ENCODE measurements at places on chromosomes 3 and 15. TPM values are rescaled to one million over a fixed set of nuclear protein-coding genes. Genes with fewer than 3 reads are reported as not detected.

DNA sequence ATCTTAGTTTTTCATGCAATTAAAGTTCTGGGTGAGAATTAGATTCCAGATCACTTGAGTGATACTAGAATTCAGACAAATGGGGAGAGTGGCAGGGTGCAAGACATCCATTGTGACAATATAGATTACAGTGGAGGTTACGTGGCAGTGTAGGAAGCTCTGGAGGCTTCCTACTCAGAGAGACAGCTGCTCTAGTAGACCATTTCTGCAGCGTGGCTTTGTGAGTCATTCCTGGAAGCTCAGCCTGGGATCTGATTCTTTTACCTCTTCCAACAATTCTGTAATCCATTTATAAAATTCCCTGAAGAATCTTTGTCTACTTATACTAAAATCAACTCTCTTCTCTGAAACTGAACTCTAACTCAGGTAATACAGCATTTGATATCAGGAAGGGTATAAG lies 90.4 kb upstream of the ASB14 start:
- peak; percentile 16 for DNase-seq

- no peak for DNase-seq
Measured at GRCh38 chr3:3589715-3590130, 209.5 kb upstream of the LRRN1 start.

DNA sequence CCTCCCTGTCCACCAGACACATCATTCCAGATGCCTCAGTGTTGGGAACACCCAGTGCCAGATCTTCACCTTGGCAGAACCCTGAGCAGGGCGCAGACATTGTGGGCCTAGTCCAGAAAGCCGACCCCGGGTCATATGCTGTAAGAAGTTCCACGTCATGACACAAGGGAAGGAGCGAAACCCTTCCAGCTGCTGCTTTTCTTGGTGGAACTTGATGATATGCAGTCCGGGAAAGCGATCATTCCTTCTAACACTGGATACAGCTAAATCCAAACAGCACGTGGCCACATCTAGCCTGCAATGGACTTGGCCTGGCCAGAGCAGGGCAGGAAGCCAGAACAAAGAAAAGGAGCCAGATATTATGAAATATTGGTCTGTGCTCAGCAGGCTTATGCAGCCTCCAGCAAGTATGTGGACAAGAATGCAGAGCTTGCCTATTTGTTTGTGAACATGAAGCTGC lies 22.0 kb downstream of the GASK1A start:
- DNase-seq: no peak

KCNMB3 gene
- polyA plus RNA-seq: 0.54 TPM

GRCh38 chr3:160677459-160677881 lies 510 bp downstream of the ARL14 start:
- DNase-seq: no peak

- no peak for DNase-seq
Measured at GRCh38 chr3:32106929-32107362, 526 bp downstream of the GPD1L start.

CFAP92 gene
- 0.57 TPM for polyA plus RNA-seq

- DNase-seq: no peak
Measured at GRCh38 chr3:129087138-129087702, 26.6 kb downstream of the GP9 start.

PRSS50 gene
- polyA plus RNA-seq: 2.0 TPM

DNA sequence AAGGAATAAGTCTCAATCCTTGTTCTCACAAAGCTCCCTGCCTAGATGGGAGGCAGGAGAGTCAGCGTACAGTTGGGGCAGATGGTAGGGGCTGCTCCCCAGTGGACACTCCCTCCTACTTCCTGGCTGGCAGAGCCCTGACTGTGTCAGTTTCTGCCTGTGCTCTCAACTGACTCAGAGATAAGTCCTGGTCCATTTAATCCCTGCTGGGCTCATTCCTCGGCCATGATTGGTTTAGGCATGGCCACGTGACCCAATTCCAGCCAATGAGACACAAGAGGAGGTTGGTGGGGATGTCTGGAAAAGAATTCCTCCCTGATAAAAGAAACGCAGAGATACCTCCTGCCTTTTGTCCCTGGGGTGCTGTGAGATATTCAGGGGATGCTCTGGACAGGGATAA lies 118.1 kb upstream of the SLC6A11 start:
- DNase-seq: peak; percentile 9

DNA sequence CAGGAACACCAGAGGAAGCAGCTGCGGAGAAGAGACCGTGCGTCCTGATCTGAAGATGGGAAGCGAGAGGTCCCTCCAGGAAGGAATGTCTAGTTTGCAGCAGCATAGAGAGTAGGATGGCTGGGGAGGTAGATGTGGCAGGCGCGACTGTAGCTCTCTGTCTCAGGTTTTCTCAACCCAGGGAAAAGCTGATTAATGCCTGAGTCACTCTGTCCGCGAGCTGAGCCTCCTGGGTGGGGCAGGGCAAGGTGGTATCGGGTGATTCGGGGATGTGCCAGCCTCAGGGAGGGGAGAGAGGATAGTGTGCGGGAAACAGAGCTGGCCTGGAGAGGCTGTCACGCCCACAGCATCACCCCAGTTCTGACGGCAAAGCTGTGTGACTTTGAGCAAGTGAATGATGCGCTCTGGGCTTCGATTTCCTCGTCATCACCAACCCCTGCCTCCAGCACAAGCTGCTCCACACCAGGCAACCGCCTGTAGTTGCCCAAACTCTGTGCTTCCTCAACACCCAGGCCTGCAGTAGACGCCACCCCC lies 28.4 kb downstream of the CPN2 start:
- no peak for DNase-seq

GRCh38 chr3:150091626-150092025 lies 120.9 kb upstream of the PFN2 start:
- no peak for DNase-seq

DAZL gene
- not detected for polyA plus RNA-seq

POPDC2 gene
- polyA plus RNA-seq: 68.0 TPM

STIMATE gene
- polyA plus RNA-seq: 7.3 TPM

DNA sequence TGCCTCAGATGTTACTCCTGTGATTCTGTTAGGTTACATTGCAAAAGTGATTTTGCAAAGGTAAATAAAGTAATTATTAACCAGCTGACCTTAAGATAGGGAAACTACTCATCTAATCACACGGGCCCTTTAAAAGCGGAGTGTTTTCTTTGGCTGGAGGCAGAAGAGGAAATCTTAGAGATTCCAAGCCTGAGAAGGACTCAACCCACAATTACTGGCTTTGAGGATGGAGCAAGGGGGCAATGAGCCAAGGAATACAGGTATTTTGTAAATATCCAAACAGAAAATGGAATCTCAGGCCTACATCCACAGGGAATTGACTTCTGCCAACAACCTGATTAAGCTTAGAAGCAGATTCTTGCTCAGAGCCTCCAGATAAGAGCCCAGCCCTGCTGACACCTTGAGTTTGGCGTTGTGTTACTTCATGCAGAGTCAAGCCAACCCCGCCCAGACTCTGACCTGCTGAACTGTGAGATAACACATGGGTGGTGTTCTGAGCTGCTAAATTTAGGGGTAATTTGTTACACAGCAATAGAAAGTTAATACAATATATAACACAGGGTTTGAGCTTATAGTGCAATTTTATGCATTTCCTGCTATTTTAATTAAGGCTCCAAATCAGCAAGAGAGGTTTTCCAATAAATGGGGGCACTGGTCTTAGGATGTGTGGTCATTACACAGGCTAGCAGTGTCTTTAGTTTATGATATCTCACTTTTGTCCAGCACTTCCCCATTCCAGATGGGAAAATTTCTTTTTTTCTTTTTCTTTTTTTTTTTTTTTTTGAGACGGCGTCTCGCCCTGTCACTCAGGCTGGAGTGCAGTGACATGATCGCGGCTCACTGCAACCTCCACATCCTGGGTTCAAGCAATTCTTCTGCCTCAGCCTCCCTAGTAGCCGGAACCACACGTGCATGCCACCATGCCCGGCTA lies 19.5 kb downstream of the NFKBIZ start:
- peak; percentile 68 for DNase-seq

DNA sequence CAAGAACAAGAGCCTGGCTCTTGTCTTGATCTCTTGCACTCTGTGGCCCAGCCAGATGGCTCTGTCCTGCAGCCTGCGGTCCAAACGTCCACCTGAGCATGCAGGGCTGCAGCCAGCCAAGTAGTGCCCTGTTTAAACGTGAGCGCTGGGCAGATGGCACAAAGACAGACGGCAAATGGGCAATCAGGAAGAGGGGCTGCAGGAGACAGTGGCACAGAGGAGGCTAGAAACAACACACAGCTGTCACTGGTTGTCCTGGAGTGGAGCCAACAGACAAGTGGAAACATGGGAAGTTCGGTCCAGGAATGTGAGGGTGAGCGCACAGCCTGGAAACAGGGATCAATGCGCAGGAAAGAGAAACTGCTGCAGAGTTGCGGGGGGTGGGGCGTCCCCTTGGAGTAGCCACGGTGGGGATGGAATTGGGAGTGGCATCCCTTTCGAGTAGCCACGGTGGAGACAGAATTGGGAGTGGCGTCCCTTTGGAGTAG lies 10.7 kb upstream of the ZXDC start:
- no peak for DNase-seq

GRCh38 chr3:194333212-194333980 lies 17.7 kb downstream of the CPN2 start:
- peak; percentile 90 for DNase-seq

- peak; percentile 2 for DNase-seq
Measured at GRCh38 chr15:23532024-23532423, 33.5 kb upstream of the MKRN3 start.

GRCh38 chr15:29043736-29044502 lies 158.1 kb downstream of the APBA2 start:
- DNase-seq: no peak

DNA sequence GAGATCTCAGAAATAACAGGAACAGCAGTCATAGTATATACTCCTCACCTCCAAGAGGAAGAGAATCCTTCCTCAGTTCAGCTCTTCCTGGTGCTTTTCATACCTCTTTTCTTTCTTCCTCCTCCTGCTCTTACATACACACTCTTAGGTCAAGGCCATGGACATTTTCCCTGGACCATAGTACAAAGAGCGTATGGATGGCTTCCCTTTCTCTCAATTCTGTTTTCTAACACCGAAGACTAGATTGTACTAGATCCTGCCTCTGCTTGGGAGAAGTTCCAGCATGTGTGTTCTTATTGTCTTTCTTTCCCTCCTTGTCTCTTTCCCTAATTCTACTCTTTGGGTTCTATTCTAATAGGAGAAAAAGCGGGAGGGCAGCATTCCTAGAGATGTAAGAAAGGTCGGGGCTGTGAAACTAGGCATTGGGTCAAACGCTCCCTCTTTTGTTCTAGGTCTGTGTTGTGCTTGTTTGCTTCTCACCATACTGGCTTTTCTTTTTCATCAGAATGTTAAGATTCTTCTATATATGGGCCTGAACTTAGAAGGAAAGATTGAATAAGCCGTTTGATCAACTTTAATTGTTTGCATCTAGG lies 77.4 kb downstream of the VPS8 start:
- DNase-seq: no peak

DNA sequence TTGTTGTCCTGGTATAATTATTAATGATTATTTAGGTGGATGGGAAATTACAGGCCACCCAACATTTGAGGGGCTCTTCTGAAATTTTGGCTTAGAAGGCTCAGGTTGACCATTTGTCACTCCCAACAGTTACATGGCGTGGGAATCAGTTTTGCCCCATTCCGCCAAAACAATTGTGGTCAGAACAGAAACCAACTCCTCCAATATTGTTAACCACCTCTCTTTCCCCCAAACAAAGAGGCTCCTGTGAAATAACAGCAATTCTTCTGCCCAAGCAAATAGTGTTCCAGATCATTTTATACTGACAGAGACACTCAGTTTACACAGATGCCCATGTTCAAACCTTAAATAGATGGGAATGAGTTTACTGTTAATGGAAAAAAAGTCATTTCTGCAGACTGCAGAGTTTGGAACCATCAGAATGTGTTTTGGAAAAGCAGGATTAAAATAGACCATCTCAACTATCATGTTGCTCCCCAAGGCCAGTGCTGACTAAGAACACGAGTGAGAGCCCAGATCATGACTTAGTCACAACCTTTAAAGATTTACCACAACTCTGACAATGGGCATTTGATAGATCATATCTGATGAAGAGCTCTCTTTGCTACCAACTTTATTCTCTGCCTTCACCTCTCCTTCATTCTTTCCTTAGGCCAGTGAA lies 102.1 kb downstream of the DUT start:
- no peak for DNase-seq

DNA sequence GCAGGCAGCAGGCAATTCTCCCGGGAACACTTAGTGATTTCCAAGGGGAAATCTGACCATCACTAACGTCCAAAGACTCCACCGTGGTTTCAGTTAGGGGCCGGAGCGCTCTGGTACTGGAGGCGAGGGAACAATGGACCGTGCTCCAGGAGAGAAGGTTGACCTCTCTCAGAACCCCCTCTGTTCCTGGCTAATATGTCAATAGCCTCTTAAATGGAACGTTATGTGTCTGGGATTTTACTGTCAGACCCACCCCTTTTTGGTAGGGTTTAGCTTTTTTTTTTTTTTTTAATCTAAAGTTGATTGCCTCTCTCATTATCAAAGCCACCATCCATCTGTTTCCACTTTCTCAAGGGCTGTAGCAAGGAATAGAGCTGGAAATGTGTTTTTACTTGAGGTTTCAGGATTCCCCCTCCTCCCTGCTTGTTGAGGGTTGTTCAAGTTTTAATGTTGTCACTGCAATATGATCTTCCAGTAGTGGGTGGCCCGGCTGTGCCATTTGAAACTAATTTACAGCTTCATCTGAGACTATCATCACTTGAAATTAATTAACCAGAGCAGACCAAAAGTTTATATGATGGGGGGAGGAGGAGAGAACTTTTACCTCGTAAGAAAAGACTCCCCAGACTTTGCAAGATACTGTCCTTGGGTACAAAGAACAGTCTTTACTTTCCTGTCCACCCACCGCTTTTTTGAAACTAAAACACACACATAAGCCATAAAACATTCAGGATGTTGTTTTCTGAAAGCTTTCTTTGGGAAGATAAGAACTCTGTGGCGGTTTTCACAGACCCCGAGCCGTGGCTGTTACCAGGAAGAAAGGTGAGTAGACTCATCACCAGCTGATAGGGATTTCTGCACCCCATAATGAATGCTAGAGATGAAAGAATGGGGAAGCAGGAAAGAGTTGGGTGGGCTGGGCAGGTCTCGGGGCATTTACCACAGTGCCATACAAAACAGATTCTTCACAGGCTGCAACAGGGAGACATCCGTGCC lies 187.8 kb downstream of the UACA start:
- no peak for DNase-seq

- DNase-seq: no peak
Measured at GRCh38 chr15:92657486-92657885, 1.9 kb upstream of the FAM174B start.

DNA sequence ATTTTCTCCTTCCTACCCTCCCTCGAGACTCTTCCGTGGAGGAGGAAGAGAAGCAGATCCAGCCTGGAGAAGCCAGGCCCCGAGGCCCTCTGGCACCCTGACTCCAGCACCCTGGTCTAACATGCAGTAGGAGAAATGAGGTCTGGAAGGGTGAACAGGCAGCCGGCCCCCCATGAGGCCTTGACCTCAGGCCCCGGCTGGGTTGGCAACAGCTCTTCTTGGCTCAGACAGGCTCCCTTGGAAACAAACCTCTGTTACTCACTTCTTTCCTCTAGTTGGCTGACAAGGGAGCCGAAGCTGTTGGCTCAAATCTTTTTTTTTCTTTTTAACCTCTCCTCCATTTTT lies 73.4 kb downstream of the CPN2 start:
- peak; percentile 92 for DNase-seq

GRCh38 chr3:77562089-77562488 lies 522.2 kb downstream of the ROBO2 start:
- DNase-seq: no peak

GRCh38 chr3:156135921-156136638 lies 15.7 kb downstream of the KCNAB1 start:
- no peak for DNase-seq

FBXL2 gene
- polyA plus RNA-seq: 17.5 TPM

GRCh38 chr3:184663756-184664155 lies 48.1 kb downstream of the MAGEF1 start:
- DNase-seq: no peak

- DNase-seq: no peak
Measured at GRCh38 chr3:108528459-108529252, 18.3 kb upstream of the MYH15 start.

CFAP100 gene
- polyA plus RNA-seq: 0.09 TPM

All from cardiac muscle cell (in vitro differentiated cells and primary cell).